ENCODE measurements at places on chromosomes 3 and 15.
A peak's percentile ranks its signal among the peaks of the same experiment; 100 is the strongest.

DNA sequence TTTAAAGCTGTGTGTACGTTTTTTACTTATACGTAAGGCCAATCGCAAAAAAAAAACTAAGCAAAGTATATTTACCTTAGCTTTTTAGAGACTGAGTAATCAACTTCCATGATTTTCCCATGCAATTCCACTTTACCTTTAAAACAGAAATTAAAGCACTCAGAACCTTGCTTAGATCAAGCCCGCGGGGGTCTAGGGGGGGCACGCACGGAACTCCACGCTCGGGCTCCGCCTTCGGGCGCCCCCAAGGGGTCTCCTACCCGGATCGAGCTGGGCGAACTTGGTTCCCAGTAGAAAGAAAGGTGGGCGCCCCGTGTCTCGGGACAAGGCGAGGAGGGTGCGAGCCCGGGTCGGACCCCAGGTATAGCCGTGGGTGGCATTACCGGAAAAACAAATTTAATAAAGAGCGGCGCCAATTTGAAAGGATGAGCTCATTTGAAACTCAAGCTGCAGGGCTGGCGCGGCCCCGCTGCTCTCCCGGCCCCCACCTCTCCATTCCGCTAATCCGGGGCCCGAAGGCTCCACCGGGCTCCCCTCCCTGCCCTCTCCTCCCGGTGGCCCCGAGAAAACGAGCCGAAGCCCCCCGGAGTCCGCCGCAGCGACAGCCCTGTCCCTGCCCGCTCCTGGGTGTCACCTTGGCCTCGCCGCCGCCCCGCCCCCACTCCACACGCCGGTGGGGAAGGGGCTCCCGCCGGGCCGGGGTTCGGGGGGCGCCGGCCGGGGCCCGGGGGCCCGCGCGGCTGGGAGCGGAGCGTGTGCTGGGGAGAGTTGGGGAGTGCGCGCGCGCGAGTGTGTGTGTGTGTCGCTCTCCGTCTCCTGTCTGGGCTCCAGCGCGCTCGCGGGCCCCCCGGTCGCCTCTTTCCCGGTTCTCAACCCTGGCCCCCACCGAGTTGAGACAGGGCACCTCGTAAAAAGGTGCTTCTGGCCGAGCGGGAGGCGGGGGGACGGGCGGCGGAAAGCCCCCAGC is 1.5 kb downstream of the IGF2BP2 start:
- peak; percentile 12 for DNase-seq

DNA sequence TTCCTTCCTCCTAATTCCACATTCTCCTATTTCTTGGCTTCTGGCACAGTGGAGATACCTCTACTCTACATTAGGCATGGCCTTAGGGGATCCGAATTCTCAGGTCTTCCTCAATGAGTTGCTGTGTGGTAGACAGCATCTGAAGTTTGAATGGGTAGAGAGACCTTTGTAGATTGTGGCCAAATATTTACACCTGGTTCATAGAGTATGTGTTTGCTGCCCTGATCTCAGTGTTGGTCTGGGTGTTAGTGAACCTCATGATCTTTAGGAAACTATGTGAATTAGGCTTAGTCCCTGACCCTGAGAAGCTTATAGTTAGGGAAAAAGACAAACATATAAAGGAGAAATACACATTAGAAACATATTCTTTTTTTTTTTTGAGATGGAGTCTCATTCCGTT is 75.8 kb downstream of the LPP start:
- DNase-seq, result no peak

DNA sequence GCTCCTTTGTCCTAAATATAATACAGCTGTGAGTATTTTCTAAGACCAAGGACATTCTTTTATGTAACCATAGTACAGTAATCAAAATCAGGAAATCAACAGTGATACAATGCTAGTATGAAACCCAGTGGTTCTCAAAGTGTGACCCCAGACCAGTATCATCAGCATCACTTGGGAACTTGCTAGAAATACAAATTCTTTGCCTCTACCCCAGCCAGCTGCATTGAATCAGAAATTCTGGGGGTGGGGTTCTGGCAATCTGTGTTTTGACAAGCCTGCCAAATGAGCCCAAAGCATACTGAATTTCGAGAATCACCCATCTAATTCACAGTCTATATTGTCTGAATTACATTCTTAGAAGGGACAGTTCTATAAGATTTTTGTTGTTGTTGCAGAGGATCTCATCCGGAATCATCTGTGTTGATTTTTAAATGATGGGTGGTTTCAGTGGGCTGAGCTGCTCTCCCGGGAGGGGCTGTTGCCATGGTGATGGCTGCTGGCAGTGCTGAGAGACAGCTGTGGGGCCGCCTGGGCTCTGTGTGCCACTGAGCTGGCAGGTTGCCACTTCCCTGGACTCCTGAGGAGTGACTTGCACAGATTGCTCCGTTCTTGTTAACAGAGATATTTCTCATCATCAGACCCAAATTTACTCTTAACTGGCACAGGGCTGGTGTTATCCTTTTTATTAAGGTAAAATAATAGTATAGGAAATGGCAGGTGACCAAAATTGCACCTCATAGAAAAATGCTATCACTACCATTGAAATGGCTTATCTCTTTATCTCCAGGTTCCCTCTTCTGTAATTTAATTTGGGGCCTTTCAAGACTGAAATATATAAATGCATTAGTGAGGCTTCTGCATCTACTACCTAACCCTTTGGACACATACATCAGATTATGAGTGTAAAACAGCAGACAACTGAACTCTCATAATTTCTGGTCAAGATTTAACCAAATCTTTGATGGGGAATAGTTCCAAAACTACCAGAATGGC is 56.5 kb downstream of the NEK11 start:
- DNase-seq, result no peak

DNA sequence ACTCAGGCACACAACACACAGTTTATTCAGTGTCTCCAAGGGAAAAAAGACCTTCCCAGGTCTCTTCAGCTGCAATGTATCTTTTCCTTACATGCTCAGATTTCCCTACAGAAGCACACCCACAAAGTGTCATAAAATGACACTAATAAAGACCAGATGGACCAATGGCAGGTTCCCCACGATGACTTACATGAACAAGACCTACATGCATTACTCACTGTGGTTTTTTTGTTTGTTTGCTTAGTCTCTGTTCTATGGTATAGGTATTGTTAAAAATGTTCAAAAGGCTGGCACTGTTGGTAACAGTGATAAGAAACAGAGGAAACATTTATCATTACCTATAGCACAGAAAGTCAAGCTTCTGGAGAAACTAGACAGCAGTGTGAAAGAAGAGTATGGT is 318.2 kb upstream of the TMCO5A start:
- DNase-seq, result no peak

DNA sequence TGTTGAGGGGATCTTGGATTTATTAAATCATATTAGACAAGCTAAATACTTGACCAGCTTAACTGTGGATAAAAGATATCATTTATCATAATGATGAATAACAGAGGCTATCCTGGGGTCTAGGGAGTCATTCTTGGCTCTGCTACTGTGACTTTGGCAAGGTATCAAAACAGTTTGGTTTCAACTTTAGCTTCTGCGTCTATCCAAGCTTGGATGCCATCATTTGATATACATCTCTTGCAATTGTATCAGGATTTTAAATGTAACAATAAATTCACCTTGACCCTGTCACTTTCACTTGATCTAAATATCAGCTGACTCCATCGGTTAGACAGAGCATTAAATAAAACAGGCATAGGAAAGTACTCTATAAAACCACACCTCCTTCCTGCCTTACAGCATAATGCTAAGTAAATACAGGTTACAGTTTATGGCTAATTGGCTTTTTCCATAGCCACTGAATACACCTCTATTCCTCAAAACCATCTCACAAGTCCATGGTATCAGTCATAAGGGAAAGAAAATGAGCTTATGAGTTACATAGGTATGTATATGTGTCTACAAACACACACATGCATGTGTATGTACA is 262.9 kb downstream of the CTNNB1 start:
- DNase-seq, result no peak

GRCh38 chr15:94041746-94042145 is 189.6 kb upstream of the MCTP2 start:
- no peak for DNase-seq

- no peak for DNase-seq
These were observed 53.2 kb downstream of the CHST2 start for GRCh38 chr3:143172795-143173145.

DNA sequence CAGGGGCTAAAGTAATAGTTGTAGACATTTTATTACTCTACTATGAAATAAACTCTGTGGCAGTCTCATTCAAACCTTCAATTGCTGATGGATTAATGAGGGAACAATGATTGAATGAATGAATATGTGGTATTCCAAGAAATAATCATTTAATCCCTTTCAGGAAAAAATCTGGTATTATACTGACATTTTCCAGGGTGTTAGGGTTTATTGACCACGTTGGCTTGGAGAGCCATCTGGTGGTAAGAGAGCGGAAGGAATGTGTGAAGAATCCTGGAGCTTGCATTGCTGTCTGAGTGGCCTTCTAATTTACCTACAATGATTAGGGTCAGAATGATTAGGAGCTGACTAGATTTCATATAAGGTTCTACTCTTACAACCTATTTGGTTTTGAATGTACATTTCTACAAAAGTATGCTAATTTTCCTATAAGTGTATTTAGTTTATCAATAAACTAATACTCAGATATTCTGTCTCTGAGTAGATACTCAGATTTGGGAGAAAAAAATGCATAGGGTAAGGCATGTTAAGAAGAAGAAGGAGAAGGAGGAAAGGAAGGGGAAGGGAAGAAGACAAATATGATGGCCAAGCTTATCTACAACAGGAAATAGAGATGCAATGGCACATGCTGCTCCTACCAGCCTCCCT is 249.9 kb downstream of the ROBO1 start:
- no peak for DNase-seq

- DNase-seq, result no peak
These were observed 26.3 kb downstream of the CCNL1 start for GRCh38 chr3:157133434-157134320.

DNA sequence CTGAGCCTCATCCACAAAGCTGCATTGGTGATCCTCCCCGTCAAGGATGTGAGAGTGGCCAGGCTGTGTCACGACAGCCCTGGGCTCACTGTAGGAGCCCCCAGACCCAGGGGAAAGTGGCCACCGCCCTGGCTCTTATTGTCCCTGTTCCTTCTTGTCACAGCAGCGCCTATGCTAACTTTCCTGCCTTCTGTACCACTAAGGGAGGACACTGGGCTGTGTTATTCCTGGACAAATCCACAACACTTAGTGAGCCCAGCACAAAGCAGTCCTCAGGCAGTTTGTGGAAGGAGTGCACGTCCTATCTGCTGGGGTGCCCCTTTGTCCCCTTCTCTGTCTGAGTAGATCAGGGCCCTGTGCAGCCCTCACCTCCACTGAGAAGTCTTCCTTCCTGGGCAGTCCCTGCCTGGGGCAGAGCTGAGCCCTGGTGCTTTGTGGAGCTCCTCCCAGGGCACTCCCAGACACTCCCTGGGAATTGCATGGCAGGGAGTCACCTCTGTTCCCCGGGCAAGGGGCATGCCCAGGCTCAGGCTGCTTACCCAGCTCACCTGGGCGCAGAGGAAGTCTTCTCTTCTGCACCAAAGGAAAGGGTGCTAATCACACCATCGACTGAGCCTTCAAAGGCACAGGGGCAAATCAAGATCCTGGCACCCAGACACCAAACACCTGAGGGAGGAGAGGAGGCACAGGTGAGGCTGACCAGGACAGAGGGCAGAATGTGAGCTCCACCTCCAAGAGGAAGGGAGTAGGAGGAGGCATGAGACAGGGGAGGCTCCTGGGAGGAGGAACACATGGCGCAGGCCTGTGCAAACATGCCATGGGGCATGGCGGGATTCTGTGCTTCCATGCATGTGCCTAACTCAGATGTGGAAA is 138.7 kb downstream of the KLF13 start:
- no peak for DNase-seq
